Left lung (tissue), 14 donors: ENCODE measurements at places on chromosomes 3 and 15.

DNA sequence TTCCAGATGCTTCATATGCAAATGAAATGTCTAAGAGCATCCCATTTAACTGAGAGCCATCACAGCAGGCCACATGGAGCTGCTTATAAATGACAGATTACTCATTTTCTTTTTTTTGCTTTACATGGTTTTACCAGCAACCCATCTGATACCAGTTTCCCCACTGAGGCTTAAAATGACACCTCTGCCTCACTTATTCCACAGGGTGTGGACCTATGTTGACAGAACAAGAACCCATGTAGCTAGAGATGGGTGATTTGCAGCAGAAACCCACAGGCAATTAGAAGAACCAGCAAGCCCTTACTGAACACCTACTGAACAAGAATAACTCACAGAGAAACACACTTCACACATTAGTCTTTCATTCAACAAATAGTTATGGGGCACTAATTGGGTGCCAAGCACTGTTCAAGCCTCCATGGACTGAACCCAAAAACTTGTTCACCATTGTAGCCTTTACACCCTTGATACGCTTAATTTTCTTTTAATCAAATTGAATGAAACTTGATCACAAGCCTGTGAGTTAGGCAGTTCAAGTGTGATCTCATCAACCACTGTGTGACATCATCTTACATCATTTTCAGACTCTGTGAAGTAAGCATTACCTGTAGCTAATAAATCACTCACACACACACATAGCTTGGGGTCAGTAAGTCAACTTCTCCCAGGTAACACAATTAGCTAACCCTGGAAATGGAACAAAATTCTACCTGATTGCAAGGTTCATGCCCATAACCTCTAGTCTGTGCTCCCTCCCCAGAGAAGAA, 45.4 kb downstream of the MAGI1 start:
- H3K27me3 ChIP-seq, result no peaks in the 10 kb centered on the region
- H3K36me3 ChIP-seq, result no peaks in the 10 kb centered on the region
- no peak overlapping the region for H3K27ac ChIP-seq
- H3K4me3 ChIP-seq, result no peak overlapping the region
- DNase-seq, result no peak
- peaks cover 12% of the 10 kb centered on the region for H3K4me1 ChIP-seq

DNA sequence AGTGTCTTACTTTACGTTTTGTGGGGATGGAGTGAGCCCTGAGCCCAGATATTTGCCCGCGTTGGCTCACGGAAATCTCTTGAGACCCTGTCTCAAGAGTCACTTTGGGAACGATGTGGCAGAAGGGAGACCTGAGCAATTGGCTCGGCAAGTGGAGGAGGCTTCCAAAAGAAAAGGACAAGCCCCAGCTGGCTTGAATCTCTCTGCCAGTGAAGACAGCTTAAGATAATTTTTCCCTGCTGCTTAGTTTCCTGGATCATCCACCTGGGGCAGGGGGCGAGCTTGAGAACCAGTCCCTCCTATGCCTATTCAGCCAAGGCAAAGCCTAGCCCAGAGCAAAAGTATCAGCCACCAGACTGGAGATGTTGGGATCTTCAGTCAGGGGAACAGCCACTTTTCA, 708 bp downstream of the SEC22A start:
- H3K4me3 ChIP-seq, result peak overlapping the region; percentile 71
- H3K36me3 ChIP-seq, result no peaks in the 10 kb centered on the region
- peak overlapping the region; percentile 65 for H3K27ac ChIP-seq
- DNase-seq, result no peak
- H3K4me1 ChIP-seq, result peaks cover 10% of the 10 kb centered on the region

- no peak overlapping the region for H3K4me3 ChIP-seq
- H3K4me1 ChIP-seq, result no peaks in the 10 kb centered on the region
- H3K27me3 ChIP-seq, result no peaks in the 10 kb centered on the region
- H3K27ac ChIP-seq, result no peak overlapping the region
- no peak for DNase-seq
- no peaks in the 10 kb centered on the region for H3K36me3 ChIP-seq
These were observed 4.7 kb upstream of the LRTM1 start for GRCh38 chr3:54932606-54933005.

- no peak overlapping the region for H3K4me3 ChIP-seq
- no peak overlapping the region for H3K27ac ChIP-seq
- H3K36me3 ChIP-seq, result no peaks in the 10 kb centered on the region
- no peaks in the 10 kb centered on the region for H3K4me1 ChIP-seq
These were observed 144.2 kb downstream of the PDCD6IP start for GRCh38 chr3:33942483-33943150.

DNA sequence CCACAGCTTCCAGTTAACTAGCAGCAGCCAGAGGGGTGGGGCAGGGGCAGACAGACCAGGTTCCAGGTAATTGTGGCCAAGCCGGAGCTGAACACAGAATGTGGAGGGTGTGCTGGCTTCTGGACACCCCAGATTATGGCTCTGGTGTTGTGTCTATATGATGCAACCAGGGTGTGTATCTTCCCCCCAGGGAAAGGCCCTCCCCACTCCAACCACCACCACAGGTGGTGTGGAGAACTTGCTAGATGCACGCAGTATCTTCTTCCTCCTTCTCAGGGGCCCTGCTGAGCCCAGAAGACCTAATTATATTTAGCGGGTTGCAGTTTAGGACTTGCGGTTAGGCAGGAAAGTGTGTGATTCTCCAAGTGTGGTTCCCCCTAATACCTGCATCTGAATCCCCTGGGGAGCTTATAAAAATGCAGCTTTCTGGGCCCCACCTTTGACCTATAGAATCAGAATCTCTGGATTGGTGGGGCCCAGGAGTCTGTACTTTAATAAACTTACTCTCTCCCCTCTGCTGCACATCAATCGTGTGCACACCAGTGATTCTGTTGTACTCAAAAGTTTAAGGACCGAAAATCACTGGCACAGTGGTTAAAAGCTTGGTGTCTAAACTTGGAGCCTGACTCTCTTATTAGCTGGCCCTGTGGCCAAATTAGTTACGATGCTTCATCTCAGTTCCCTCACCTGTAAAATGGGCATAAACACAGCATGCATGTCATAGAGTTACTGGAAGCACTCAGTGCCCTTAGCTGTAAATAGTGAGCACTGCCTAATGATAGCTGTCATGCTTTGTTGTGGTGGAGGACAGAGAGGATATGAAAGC, 379.1 kb upstream of the PROK2 start:
- H3K36me3 ChIP-seq, result no peaks in the 10 kb centered on the region
- H3K27ac ChIP-seq, result no peak overlapping the region
- H3K27me3 ChIP-seq, result no peaks in the 10 kb centered on the region
- no peak for DNase-seq

DNA sequence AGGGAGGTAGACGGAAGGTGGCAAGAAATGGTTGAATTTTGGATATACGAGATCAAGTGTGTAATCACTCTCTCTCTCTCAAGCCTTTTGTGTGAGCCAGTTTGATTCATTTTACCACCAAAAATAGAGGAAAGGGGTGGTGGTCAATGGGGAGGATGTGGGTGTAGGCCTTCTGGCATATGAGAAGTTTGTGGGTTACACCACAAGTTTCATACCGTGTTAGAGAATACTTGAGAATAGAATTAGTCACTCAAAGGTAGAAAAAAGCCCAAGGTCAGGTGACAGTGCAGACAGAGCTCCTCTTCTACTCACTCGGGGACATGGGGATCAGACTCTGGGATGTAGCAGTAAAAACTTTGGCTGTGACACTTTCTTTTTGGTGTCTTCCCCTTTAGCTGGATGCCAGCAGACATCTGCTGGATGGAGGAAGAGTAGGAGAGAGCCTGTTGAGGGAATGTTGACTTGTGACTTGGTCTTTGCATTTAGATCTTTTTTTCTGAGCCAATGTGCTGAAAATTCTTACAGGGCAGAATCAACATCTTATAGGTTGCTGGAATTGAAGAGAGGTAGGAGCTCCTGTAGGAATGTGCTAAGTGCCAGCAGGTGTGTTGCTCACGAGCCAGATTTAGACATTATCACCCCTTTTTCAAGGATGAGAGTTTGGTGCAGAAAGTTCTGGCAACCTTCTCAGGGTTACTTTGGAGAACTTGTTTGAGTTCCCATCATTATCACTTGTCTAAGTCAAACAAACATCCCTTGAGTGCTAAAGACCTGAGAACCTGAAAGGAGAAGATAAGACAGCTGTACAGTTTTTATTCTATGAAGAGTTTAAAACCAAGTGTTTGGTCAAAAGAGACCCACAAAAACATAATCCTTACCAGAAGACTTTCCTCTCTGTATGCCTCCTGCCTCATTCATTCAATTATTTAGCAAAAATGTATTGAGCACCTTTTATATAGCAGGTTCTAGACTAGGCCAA, 43.9 kb upstream of the RYK start:
- no peak for DNase-seq

GRCh38 chr15:33405096-33405495, 94.3 kb downstream of the RYR3 start:
- no peaks in the 10 kb centered on the region for H3K36me3 ChIP-seq
- no peaks in the 10 kb centered on the region for H3K27me3 ChIP-seq
- DNase-seq, result no peak

- no peak for DNase-seq
- H3K36me3 ChIP-seq, result no peaks in the 10 kb centered on the region
- no peak overlapping the region for H3K4me3 ChIP-seq
- no peak overlapping the region for H3K27ac ChIP-seq
- no peaks in the 10 kb centered on the region for H3K4me1 ChIP-seq
These were observed 48.5 kb upstream of the CHST2 start for GRCh38 chr3:143070977-143071551.

DNA sequence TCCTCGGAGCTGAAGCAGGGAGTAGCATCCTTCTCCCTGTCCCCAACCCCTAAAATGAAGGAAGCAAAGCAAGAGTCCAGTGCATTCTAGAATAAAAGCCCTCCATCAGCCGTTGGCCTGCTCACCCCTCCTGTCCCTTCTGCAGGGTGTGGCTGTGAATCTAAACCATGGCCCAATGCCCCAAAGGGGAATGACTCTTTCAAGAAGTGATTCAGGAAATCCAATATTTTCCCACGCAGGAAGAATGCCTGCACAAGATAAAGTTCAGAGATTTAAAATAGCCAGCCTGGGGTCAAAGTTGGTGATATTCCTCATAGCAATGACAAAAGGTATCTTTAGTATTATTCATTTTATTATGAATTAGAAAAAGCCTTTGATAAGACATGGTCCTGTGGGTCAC, 38.5 kb downstream of the SLCO2A1 start:
- DNase-seq, result no peak
- peak overlapping the region; percentile 43 for H3K27ac ChIP-seq
- H3K36me3 ChIP-seq, result no peaks in the 10 kb centered on the region
- no peak overlapping the region for H3K4me3 ChIP-seq
- H3K27me3 ChIP-seq, result no peaks in the 10 kb centered on the region
- peaks cover 21% of the 10 kb centered on the region for H3K4me1 ChIP-seq
